Stimulated activated CD4-positive, alpha-beta T cell treated with anti-CD3 and anti-CD28 coated beads, Interleukin-15, amount 100 ng/mL, for 24 hours (primary cell): ENCODE measurements at places on chromosomes 4 and X.

DNA sequence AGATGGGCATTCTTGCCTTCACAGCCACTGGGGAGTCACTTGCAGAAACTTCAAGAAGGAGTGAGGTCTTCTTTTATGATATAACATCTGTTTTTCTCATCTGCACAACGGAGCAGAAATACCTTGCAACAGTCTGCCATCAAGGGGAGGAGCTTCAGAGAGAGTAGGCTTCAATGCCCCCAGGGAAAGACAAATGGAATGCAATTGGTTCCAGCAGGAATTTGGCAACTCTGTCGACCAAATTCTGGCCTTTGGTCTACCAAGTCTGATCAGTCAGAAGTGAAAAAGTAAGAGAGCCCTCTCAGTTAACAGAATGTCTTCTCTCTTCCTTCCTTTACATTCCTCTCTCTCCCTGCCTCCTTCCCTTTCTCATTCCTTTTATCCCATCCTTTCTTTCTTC, 229.3 kb downstream of the IDS start:
- no peak for DNase-seq

DNA sequence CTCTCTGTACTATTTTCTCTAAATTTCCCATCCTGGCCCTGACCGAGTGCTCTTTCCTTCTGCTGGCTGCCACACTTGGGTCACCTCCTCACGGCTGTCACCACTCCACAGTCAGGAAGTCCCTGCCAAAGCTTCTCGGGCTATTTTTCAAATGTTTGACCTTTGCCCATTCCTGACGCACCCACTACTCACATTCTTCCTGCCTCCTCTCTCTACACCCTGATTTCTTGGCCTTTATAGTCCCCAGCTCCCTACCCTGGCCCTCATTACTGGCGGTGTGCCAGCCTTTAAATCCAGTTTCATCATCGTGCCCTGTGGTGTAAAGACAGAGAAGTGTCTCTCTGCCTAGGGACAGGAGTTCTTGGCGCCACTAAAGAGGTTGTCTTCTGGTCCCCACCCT, 46.4 kb upstream of the GATB start:
- DNase-seq: no peak

GRCh38 chr4:86919561-86920223, 15.1 kb upstream of the AFF1 start:
- no peak for DNase-seq

GRCh38 chrX:71184803-71185495, 38.1 kb upstream of the GJB1 start:
- DNase-seq: no peak

- no peak for DNase-seq
Measured at GRCh38 chr4:100314057-100314456, 123.8 kb upstream of the DDIT4L start.

DNA sequence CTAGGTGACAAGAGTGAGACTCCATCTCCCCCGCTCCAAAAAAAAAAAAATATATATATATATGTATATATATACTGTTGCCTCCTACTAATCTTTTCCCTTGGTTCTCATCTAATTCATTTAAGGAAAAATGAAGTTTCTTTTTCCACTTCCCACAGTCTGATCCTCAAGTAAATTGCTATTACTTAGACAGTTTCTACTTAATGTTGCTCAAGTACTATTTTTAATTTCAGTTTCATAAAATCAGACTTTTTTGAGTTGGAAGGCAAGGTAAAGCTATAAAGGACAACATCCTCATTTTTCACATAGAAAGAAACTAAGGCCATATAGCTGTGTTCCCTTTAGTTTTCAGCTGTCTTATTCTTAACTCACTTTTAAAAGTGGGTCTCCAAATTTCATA, 5.8 kb downstream of the RXFP1 start:
- no peak for DNase-seq

GRCh38 chrX:102978594-102978993, 41.5 kb downstream of the RAB40AL start:
- no peak for DNase-seq

GRCh38 chr4:186981161-186981560, 257.5 kb upstream of the FAT1 start:
- no peak for DNase-seq

GRCh38 chr4:36152735-36153134, 91.6 kb downstream of the ARAP2 start:
- DNase-seq: no peak
